ENCODE measurements at places on chromosomes 1 and 21. TPM values are rescaled to one million over a fixed set of nuclear protein-coding genes. Genes with fewer than 3 reads are reported as not detected.

The JMJD4 gene
- total RNA-seq = 43.2 TPM

The ALPL gene
- not detected for total RNA-seq

The GUCA2B gene
- total RNA-seq = not detected

The SLC2A5 gene
- 0.61 TPM for total RNA-seq

The TTC34 gene
- total RNA-seq = 0.47 TPM

GRCh38 chr1:97138515-97139032, 417.0 kb downstream of the PTBP2 start:
- no peak for DNase-seq

GRCh38 chr1:35886577-35887431, 3.8 kb downstream of the AGO1 start:
- no peak for DNase-seq

GRCh38 chr1:12477936-12478611, 139.9 kb downstream of the DHRS3 start:
- DNase-seq = peak; percentile 98

- no peak for DNase-seq
These were observed 3.7 kb downstream of the HMGN2 start for GRCh38 chr1:26475989-26476388.

DNA sequence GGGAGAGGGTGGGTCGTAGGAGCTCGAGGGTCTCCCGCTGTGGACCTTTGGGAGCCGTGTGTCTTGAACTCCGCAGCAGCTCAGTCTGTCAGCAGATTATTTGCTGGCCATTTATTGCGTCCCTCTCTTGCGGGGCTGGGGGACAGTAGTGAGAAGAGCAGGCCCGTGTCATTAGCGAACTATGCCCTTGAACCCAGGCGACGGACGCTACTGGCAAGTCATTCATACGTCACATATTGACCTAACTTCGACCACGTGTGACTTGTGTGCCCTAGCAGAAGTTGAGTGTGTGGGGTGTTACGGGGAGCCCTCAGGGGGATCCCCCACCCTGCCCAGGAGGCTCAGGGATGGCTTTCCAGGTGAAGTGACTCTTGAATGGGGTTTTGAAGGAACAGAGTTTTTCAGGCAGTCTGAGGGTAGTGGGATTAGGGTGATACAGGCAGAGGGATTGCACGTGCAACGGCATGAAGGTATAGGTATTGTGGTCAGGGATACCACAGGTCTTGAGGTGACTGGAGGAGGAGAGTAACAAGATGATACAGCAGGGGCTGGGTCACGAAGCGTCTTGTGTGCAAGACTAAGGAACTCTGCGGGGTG, 13.0 kb downstream of the RCC1 start:
- peak; percentile 47 for DNase-seq

DNA sequence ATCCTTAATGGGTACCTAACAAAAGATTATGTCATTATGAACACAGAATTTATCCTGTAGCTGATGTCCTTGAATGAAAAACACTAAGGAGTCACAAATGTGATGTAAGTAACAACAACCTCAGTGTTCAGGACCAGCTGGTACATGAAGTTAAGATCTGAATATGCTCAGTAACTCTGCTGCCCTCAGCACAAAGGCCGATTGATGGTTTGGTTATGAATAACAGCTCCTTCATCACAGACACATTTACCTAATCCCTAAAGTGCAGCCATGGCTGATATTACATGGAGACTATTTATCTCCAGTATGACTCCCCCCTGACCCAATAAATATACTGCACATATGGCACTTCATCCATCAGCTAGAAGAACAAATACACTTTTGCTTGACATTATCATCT, 75.2 kb downstream of the PLPPR5 start:
- no peak for DNase-seq

DNA sequence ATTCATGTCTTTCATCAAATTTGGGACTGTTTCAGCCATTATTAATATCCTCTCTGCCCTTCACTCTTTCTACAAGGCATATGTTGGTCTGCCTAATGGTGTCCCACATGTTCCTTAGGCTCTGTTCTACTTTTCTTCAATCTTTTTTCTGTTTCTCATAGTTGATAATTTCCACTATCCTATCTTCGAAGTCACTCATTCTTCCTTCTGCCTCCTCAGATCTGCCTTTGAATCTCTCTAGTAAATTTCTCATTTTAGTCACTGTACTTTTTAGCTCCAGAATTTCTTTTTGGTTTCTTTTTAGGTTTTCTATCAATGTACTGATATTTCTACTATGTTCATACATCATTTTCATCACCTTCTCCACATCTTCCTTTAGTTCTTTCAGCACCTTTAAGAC, 20.0 kb upstream of the NIBAN1 start:
- no peak for DNase-seq

DNA sequence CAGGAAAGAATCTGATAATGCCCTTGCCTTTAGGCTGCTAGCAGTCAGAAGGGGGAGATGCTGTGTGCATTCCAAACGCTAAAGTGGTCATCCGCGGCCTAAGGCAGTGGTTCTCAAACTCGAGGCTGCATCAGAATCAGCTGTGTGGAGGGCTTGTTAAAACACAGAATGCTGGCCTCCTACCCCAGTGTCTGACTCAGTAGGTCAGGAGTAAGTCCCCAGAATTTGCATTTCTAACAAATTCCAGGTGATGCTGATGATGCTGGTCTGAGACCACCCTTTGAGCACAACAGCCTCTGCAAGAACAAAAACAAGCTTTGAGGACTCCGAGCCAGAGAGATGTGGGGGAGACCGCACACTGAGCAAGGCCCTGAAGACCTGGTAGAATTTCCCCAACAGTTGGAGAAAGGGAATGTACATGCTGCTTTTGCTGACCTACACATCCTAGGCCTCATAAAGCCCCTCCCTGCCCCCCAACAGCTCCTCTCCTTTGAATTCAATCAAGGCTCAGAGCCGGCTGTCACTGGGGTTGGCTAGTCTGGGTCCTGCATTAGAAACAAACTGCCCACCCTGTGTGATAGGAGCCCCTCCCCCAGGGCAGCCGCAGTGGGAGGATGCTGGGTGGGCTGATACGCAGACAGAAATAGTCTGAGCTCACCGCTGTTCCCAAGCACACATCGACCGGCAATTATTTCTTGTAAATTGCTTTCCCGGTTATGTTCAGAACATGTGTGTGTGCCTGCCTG, 27.1 kb downstream of the SHISAL2A start:
- no peak for DNase-seq

DNA sequence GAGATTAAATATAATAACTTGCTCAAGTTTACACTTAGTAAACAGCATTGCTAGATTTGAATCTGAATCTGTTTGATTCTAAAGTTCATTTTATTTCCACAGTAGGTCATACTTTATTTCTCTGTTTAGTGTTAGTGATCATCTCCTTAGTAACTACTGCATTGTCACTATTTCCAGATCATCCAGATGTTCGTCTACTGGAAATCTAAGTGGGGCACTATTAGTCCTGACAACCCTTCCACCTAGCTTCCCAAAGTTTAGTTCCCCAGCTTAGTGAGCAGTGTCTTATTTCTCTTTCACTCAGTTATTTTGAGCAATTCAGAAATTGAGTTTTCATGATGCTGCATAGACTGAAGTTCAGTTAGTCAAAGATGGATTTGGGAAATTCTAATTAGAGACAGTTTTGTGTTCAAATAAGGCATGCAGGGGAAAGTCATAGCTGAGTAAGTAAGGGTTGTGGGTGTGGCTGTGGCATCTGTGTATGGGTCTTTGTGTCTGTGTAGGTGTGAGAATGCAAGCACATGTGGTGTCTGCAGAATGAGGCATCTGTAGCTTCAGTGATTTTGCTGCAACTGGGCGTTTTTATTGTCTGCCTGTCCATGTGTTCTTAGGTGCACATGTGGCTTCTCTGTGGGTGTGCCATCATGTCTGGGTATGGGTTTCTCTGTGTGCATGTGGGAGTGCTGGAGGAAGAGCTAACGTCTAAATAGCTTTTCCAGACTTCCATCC, 107.3 kb downstream of the NTMT2 start:
- DNase-seq = no peak

GRCh38 chr1:81543764-81544163, 257.0 kb upstream of the ADGRL2 start:
- DNase-seq = no peak

DNA sequence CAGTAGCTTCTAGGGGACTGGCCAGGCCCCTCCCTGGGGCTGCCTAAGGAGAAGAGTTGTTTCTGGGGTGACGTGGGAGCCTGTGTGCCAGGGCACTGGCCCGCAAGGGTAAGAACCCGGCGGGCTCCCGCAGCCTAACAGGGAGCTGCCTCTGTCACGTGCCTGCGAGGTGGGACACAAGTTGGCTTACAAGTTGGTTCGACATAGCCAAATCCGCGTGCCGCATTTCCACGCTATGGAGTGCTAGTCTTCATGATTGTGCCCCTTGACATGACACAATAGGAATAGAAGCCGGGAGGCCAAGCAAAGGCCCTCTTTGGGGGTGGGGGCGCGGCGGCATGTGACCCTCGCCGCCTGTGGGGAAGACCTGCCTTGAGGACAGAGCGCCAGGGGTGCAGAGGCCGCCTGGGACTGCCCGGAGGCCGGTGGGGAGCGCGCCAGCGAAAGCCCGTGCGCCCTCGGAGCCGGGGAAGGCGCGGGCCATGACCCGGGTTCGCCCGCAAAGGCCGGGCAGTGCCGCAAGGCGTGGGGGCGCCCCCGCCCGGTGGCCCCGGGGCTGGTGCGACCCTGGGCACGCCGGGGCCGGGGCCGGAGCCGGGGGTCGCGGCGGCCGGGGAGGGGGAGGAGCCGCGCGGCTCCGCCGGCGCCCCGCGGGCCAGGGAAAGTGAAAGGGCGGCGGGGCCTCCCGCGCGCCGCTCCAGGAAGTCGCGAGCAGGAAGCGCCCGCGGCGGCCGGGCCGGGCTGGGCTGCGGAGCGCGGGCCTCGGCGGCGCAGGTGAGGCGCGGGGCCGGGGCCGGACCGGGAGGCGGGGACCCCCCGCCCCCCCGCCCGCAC, at the start of gene SLC37A1:
TSS of gene SLC37A1 (plus strand) at position 702 of the 834 bp plus-strand sequence. CDS start 4,603 bp downstream, outside the sequence.
- peak; percentile 11 for DNase-seq

GRCh38 chr1:82125119-82125518, 324.4 kb downstream of the ADGRL2 start:
- no peak for DNase-seq
